ENCODE measurements at places on chromosomes 6 and 20. TPM values are rescaled to one million over a fixed set of nuclear protein-coding genes. Genes with fewer than 3 reads are reported as not detected.

MAPK13 gene
- total RNA-seq: 18.2 TPM

ADAM33 gene
- total RNA-seq: 6.9 TPM

SLC22A16 gene
- not detected for total RNA-seq

BIRC7 gene
- total RNA-seq: not detected

ZBTB46 gene
- 15.9 TPM for total RNA-seq

SLPI gene
- total RNA-seq: 3.3 TPM

OPRL1 gene
- 23.4 TPM for total RNA-seq

RFX6 gene
- 0.33 TPM for total RNA-seq

AKAP12 gene
- 86.5 TPM for total RNA-seq

PRDM13 gene
- not detected for total RNA-seq

APOBEC2 gene
- not detected for total RNA-seq

CST4 gene
- total RNA-seq: not detected

SAMD3 gene
- total RNA-seq: 1.5 TPM

RPRD1B gene
- total RNA-seq: 52.1 TPM

POU5F1 gene
- total RNA-seq: not detected

KIF13A gene
- total RNA-seq: 63.2 TPM

CENPQ gene
- total RNA-seq: 4.6 TPM

GPR6 gene
- 2.8 TPM for total RNA-seq

TSHZ2 gene
- total RNA-seq: 15.6 TPM

BTNL2 gene
- total RNA-seq: not detected

GPX5 gene
- total RNA-seq: not detected

SLC26A8 gene
- 6.0 TPM for total RNA-seq

HLA-DPA1 gene
- 28.9 TPM for total RNA-seq

MRPS18B gene
- 37.2 TPM for total RNA-seq

BTN3A1 gene
- 14.0 TPM for total RNA-seq

PGC gene
- total RNA-seq: not detected

BMP5 gene
- total RNA-seq: not detected

NKAPL gene
- total RNA-seq: 2.6 TPM

LYRM4 gene
- total RNA-seq: 32.5 TPM

TFAP2B gene
- total RNA-seq: not detected

BCAS1 gene
- 278 TPM for total RNA-seq

STMND1 gene
- 0.49 TPM for total RNA-seq

MTHFD1L gene
- total RNA-seq: 19.8 TPM

RAET1G gene
- not detected for total RNA-seq

HSF2 gene
- 17.3 TPM for total RNA-seq
